ENCODE measurements at places on chromosomes 12 and 14. TPM values are rescaled to one million over a fixed set of nuclear protein-coding genes. Genes with fewer than 3 reads are reported as not detected.

GRCh38 chr12:100986595-100987547, 192.3 kb downstream of the ANO4 start:
- H3K36me3 ChIP-seq: no peaks in the 10 kb centered on the region
- no peaks in the 10 kb centered on the region for H3K27me3 ChIP-seq
- H3K4me3 ChIP-seq: no peak overlapping the region
- peaks cover 9% of the 10 kb centered on the region for H3K4me1 ChIP-seq
- DNase-seq: no peak

Gene ACRBP
- total RNA-seq: 241 TPM

Gene CFAP54
- total RNA-seq: 14.4 TPM

DNA sequence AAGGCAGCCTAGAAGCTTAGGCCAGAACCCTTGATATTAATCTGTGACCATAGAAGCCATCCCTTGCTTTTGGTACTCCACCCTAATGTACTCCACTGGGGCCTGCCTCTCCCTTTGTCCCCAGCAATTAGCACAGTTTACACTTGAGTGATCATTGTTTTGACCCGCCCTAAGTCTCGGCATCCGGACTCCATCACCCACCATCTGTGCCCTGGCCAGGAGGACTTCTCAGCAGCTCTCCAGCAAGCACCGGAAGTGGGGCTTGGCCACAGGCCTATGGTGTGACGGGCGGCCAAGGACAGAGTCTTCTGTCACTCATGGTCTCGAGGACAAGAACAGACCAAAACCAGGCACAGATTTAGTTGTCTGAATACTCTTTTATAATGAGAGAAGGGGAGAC, 126.5 kb upstream of the NTF3 start:
- H3K27me3 ChIP-seq: no peaks in the 10 kb centered on the region
- no peak overlapping the region for H3K27ac ChIP-seq
- H3K36me3 ChIP-seq: no peaks in the 10 kb centered on the region

GRCh38 chr12:47071241-47071852, 8.1 kb upstream of the PCED1B start:
- H3K4me1 ChIP-seq: no peaks in the 10 kb centered on the region
- H3K4me3 ChIP-seq: no peak overlapping the region

Gene DIO3
- total RNA-seq: 4.6 TPM

Gene TSPAN19
- 2.4 TPM for total RNA-seq
